ENCODE measurements at places on chromosomes 7 and 10.

- DNase-seq, result no peak
Observed at GRCh38 chr7:55977831-55978230, 13.4 kb downstream of the NIPSNAP2 start.

DNA sequence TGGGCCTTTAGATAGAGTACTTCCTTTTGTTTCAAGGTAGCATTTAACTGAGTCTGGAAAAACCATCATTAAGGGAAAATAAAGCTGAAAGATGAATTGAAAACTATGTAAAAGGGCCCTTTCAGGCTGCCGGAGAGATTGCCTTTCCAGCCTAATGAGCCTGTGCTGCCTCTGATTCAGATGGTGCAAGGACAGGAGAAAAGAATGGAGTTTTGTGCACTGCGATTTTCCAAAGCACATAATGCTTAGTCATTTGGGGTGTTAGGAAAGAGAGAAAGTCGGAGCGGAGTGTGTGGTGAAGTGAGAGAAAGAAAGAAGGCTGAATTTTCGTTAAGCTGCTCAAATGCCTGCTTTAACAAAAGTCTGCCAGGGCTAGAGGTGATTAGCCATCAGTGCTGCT is 259.7 kb downstream of the PAXIP1 start:
- DNase-seq, result no peak

DNA sequence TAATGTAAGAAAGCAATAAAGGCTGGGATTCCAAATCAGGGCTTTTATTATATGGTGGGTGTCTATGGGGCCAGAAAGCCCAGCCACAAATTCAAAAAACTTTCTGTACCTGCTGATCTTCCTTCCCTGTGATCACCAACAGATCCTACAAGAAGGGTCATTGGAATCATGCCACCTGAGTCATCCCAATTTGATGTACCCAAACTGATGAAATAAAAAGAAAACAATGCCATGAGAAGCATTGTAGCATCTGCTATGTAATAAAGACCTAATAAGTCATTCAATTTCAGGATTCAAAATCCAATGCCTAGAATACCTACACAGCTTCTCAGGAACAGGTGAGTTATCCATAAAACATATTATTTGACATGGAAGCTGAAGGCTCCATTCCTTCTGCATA is 228.8 kb downstream of the DKK1 start:
- DNase-seq, result no peak

- DNase-seq, result no peak
Observed at GRCh38 chr10:68559841-68560185, 324 bp upstream of the TET1 start.

- no peak for DNase-seq
Observed at GRCh38 chr10:63431962-63432797, 33.6 kb downstream of the JMJD1C start.

DNA sequence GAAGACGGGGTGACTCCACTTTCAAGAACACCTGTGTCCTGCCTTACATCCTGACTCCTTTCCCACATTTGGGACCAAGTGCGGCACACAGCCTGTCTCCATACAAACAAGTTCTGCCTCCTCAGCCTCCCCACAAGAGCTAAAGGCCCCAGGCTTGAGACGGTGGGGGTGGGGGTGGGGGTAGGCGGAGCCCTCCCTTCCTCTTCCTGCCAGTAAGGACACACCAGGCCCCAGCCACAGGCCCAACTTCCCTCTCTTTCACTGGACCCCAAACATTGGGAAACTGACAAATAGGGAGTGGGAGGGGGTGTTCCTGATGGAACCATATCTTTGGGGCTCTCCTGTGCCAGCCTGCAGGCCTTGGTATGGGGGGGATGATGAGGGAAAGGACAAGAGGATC is 4.6 kb downstream of the CDK5 start:
- DNase-seq, result no peak

DNA sequence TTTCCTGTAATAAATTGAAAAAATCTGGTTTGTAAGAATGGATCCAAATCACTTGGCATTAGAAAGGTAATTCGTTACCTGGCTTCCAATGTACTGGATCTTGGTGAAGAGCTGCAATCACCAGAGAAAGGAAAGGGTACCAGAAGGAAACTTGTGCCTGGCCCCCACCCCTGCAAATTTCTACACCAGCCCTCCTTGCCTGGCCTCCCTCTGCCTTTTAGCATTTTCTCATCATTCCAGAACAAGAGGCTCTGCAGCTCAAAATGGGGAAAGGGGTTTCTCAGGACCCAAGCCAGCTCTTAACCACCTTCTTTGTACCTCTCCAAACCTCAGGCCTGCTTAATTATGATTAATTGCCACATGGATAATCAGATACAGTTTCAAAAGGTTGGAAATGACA is 612.8 kb upstream of the MGMT start:
- no peak for DNase-seq

DNA sequence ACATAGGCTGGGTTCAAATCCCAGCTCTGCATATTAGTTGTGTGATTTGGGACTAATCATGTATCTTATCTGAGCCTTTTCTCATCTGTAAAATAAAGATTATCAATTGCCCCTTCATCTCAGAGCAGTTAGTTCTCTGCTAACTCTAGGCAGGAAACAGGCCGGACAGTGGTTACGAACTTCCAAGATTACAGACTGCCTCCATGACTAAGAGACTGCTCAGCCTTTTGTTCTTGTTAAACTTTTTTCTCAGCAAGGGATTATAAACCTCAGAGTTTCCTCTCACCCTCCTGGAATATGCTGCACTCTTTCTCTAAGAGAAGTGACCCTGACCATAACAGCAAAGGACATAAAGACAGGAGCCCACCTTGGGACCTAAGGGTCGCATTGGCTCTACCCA is 52.5 kb upstream of the NFKB2 start:
- no peak for DNase-seq

GRCh38 chr10:12513003-12513365 is 163.6 kb downstream of the CAMK1D start:
- DNase-seq, result no peak

DNA sequence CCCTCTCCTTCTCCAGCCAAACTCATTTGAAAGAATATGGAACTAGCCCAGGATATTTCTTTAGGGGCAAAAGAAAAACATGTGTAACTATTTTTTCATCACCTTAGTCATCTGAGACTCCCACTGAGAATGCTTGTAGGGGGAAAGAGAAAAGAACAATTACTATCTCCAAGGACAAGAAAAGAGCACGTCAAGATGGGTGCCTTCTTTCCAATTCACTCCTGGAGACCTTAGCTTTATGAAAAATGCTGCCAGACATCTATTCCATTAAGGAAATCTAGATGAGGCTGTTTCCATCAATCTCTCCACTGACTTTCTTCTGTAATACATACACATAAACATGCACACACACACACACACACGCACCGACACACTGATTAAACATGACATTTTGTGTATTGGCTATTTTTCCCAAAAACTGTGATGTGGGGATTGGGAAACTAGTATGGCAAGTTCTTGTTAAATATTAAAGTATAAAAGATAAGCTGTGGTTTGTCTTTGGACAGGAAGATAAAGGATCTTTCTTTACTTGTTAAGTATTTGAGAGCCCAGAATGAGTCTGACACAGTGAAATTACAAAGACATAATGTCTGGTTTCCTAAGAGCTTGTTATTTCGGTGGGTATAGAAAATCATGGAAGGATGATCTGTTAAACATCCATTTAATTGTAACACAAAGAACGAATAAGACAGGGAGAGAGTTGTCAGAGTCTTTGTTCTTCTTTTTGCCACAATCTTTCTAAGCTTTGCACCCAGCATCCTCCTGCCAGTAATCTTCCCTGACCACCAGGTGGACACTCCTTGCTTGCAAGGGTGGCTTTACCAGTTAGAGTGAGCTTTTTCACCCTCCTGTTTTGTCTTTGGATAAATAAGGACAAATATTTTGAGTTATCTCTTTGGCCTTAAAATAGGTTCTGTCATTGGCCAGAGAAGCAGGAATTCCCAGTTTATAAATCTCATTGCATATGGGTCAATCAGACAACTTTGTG is 177.3 kb upstream of the TMEM72 start:
- DNase-seq, result no peak

- DNase-seq, result no peak
Observed at GRCh38 chr7:128115821-128116723, 84.8 kb upstream of the LRRC4 start.

DNA sequence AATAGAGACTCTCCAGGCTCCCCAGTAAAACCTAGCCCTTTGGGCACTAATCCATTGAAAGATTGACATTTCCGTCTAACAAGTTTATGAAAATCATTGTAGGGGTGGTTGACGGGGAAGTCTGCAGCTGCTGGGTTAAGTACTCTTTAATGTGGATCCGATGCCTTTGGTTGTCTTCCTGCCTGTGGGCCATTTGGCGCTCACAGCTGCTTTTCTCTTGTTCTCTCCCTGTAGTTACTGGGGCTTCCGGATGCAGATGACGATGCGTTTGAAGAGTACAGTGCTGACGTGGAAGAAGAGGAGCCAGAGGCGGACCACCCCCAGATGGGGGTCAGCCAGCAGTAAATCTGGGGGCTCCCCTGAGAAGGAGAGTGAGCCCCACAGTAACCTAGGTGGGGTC is 22.4 kb downstream of the MTURN start:
- no peak for DNase-seq

DNA sequence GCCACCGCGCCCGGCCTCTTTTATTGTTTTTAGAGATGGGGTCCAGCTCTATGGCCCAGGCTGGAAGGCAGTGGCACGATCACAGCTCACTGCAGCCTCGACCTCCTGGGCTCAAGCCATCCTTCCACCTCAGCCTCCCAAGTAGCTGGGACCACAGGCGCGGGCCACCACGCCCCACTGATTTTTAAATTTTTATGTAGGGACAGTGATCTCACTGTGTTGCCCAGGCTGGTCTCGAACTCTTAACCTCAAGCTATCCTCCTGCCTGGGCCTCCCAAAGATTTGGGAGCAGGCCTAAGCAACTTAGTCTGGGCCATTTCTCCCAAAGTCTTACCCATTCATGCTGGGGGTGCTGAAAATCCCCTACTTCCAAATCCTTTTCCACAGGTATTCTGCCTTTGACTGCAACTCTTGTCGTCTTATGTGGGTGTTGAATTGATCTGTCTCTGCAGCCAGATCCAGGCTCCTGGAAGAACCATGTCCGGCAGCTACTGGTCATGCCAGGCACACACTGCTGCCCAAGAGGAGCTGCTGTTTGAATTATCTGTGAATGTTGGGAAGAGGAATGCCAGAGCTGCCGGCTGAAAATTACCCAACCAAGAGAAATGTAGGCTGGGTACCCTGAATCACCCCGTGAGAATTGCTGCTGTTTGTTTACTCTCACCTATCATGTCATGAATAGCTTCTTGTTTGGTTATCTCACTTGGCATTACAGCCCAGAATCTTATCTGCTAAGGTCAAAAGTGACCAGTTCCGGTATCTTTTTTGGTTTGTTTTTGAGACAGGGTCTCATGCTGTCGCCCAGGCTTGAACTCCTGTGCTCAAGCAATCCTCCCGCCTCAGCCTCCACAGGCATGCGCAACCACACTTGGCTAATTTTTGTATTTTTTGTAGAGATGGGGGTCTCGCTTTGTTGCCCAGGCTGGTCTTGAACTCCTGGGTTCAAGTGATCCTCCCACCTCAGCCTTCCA is 1.1 kb downstream of the ZDHHC4 start:
- DNase-seq, result no peak

DNA sequence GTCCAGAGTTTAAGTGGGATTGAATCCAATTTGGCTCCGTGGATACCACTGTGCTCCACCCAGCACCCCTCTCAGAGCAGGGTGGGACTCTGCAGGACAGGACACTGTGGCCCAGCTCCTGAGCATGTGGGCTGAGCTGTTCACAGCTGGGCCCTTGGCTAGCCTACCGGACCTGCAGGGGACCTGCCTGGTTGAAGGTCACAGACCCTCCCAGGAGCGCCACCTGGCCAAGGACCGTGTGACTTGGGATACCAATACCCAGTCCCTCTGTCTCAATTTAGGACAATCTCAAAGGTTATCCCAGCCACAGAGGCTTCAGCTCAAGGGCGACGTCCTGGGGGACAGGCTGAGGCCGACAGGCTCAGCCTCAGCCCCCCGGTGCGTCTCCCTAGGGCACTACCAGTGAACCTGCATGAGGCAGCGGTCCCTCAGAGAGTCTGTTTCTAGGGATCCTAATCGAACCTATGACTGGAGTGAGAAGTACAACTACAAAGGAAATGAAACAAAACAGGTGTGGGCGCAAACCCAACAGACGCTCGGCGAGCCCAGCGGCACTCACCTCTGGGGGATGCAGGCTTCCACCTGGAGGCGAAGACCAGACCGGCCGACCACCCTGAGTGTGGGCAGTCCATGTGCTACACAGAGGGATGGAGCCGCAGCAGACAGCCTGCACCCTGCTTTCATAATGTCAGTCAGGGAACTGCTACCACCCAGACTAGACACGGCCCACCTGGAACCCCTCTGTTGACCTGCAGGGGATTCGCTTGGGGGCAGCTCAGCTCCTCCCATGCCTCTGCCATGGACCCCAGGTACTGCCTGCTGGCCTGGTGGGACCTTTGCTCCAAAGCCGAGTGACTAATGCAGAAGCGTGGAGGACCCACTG is 103.7 kb downstream of the PAXIP1 start:
- no peak for DNase-seq

DNA sequence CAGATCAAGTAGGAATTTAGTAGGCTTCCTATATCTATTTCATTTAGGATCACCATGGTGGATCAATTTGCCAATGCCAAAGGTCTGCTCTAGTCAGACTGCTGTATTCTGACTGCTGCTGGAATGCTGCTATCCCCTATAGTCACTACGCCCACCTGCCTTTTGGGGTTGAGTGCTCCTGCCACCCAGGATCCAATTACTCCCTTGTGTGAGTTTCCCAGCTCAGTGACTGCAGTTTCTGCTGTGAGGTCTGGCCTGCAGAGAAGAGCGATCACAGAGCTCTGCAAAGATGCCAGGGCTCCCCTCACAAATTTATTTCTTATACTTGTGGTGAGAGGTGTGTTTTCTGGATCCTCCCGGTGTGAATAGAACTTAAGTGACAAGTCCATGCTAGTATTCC is 88.1 kb upstream of the FOXI2 start:
- DNase-seq, result no peak

GRCh38 chr7:55420530-55420929 is 55.4 kb downstream of the LANCL2 start:
- DNase-seq, result no peak

DNA sequence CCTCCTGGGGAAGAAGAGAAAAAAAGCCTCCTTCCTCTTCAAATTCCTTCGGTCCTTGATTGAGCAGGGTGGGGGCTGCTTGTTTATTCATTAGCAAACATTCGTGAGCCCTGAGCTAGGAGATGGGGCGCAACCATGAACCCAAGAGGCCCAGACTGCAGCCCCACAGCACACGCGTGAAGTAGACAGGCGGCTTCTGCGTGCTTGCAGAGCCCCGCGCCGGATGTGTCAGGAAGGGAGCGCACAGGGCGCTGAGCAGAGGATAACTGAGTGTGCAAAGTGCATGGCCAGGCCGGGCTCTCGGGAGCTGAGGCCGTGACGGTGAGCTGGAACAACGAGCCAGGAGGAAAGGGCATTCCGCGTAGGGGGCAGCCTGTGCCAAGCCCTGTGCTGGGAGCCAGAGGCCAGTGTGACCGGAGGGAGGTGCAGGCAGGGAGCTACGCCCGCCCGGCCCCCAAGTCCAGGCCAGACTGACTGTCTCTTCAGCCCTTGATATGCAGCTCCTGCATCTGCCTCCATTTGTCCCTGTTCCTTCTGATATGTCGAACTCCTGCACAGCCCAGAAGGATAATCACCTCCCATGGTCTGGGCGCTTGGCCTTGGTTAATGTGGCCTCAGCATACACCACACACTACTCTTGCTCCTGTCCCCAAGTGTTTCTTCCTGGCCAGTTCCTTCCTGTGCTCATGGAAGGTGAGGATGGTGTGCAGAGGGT is 4.6 kb downstream of the FOXL3 start:
- DNase-seq, result no peak

All from D721Med (cell line).